ENCODE measurements at places on chromosomes 11 and 22. TPM values are rescaled to one million over a fixed set of nuclear protein-coding genes. Genes with fewer than 3 reads are reported as not detected.

The SLC35E4 gene
- 7.0 TPM for total RNA-seq

DNA sequence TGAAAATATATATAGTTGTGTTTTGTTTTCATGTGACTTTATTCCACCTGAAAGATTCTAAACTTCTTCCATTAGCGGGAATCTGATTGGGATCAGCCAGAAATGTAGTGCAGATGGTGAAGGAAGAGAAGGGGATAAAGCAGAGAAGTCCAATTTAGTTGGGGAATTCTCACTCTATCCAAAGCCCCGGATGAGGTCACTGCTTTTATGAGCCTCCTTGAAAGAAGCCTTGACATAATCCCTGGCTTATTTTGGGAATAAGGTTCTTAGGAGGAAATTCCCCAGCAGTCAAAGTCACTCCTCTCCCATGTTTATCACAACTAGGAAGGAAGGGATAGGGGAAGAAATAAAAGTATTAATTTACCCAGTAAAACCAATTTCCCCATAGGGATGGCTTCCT, 41.1 kb downstream of the OSBP start:
- no peak for DNase-seq

- no peak for DNase-seq
Measured at GRCh38 chr11:9065607-9066432, 25.6 kb downstream of the SCUBE2 start.

DNA sequence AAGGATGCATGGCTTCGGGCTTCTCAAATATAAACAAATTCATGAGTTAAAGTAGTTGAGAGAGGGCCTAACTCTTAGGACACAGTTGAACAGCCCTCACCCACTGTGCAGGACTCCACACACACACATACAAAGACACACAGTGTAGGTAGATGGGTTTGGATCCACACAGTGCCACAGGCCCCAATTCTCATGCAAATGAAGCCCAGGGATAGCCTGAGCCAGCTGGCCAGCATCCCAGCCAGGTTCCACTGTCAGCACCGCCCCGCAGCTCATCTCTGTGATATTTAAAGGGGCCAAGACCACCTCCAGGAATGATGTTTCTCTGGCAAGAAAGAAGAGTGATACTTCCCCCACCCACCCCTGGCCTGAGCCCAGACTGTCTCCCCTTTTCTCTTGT, 11.7 kb downstream of the SLC35C1 start:
- DNase-seq: no peak

DNA sequence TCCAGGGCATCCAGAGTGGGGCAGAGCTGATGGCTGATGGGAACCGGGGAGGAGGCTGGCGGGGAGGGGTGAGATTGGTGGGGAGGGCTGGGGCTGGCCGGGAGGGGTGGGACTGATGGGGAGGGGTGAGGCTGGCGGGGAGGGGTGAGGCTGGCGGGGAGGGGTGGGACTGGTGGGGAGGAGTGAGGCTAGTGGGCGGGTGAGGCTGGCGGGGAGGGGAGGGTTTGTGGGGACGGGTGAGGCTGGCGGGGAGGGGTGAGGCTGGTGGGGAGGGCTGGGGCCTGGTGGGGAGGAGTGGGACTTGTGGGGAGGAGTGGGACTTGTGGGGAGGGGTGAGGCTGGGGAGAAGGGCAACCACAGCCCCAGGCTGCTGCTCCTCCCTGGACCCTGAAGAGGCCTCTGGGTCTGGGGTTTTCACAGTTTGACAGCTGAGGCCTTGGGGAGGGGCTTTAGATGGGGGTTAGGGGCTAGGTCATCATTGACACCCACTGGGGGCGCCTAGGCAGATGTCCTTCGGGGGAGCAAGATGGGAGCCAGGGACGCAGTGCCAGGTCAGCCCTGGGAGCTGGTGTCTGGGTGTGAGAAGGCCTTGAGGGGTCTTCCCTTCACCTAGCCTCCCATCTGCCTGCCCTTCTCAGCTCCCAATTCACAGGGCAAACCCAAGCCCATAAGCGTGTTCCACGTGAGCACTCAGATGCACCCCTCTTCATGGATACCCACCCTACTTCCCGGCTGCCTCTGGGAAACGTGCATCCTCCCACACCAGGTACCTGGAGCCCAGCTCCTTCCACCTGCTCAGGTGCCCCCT, 26.7 kb downstream of the PARVG start:
- DNase-seq: no peak

DNA sequence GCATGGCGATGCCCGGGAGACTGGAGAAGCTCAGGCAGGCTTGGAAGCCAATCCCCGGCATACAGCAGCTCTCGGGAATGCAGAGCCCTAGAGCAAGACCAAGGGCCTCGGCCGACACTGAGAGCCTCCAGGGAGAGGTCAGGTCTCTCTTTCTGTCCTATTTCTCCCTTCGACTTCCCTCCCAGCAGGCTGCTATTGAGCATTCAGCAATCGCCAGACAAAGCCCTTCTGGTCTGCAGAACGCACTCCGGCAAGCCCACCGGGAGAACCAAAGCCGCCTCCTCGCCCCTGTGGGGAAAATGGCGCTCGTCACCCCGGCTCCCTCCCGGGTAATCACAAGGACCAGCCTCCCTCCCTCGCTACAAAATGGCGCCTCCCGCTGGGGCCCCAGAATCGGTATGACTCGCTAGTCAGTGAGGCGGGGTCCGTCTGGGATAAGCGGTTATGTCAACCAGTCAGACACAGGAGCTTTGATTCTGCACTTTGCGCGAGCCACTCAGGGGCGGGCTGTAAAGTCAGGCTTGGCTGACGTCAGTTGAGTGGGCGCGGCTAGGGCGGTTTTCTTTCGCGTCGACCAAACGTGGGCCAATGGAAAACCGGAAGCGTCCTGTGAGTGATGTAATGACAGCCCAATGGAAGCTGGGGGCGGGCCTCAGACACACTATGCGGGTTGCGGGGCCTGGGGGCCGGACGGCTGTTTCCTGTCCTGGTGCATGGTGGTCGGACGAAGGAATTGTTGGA, at the start of gene ZNF143:
Gene ZNF143 (plus strand): TSS at position 691 of the 741 bp plus-strand sequence. CDS start 10,297 bp downstream, outside the sequence.
- DNase-seq: peak; percentile 99

The LDHAL6A gene
- not detected for total RNA-seq

DNA sequence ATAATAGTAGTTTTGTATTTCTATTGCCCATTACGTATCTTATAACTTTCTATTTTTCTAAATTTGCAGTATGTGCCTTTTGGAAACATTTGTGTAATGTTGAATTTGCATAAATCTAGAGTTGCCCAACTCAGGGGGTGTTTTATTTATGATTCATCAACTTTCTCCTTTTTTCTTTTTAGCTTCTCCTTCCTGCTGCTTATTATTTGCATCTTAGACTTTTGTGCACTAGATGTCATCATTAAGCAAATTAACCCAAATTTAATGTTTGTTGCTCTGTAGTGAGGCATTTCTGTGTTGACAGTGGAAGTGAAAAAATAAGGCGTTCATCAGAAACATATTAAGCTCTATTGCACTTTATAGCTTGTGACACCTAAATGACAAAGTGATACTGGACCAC, 56.2 kb upstream of the ZBED5 start:
- DNase-seq: no peak

DNA sequence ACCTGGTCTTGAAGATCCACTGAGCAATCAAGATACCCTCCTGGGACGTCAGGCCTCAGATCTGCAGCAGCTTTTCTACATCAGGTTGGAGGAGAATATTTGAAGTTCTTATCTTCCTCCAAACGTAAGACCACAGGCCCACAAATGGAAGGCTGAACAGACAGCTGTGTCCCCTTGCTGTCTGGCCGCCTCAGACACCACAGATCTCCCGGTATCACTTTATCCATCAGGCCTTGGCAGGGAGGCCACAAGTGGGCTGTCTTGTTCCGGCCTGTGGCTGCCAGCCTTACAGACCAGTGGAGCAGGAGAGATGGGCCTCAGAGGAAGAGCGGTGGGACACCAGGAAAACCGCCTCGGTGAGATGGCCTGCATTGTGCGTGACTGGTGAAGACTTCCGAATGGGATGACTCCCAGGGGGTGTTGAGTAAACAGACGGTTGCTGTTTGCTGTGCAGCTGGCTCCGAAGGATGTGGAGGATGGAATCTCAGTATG, 15.9 kb downstream of the UBASH3B start:
- DNase-seq: no peak

GRCh38 chr11:60914633-60915247, 782 bp downstream of the TMEM109 start:
- DNase-seq: no peak
